CD8-positive, alpha-beta T cell (primary cell): ENCODE measurements at places on chromosomes 2 and 18.

DNA sequence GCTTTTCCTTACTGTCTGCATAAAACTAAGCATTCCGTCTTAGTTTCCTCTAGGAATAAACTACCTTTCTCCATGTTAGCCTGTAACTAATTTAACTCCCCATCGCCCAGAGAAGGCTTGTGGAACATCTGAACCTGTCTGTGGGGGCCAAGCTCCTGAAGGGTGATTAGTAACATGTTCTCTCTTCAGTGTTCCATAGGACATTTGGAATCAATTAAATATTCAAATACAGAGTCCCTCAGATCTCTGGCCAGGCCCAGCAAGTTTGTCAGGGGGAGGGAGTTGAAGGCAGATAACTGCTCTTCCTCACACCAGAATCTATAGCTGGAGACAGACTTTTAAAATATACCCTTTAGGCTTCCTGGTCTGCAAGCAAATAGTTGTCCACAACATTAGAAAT is 8.8 kb downstream of the RDH14 start:
- no peak for DNase-seq

GRCh38 chr18:56907771-56908170 is 239.1 kb upstream of the BOD1L2 start:
- DNase-seq, result no peak

DNA sequence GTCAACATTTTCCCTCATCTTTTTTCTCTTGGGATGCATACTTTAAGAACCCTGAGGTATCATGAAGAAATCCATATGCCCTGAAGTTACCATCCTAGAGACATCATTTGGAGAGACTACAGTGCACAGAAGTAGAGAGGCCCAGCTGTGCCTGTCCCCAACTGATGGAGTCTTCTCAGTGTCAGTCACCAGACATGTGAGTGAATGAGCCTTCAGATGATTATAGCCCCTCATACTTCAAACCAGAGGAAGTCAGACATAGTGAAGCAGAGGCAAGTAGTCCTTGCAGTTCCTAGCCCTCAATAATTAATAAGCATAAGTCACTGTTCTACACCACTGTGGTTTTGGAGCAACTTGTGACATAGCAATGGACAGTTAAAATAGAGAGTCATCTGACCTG is 194.4 kb upstream of the ITGA4 start:
- no peak for DNase-seq

GRCh38 chr18:65269375-65269774 is 481.4 kb upstream of the CDH7 start:
- DNase-seq, result no peak

- DNase-seq, result no peak
Observed at GRCh38 chr2:189157456-189157855, 22.1 kb downstream of the COL5A2 start.

GRCh38 chr2:169716938-169717690 is 16.5 kb upstream of the KLHL23 start:
- no peak for DNase-seq

GRCh38 chr2:81206216-81206615 is 901.7 kb upstream of the LRRTM1 start:
- DNase-seq, result no peak

DNA sequence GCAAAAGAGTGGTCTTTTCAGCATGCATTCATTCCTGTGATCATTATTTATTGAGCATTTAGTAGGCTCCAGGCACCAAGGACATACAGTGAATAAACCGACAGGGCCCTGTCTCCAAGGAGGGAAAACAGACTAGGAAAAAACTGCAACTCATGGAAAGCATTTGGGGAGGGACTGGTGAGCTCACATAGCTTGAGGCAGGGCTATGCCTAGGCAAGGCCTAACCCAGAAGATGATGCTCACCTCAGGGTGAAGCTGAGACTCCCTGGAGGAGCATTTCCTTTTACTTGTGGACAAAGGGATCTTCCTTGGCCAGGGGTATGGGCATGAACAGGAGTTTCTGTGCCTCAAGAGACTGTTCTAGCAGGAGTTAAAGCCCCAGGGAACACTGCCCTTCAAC is 3.9 kb downstream of the CXCR1 start:
- DNase-seq, result no peak

GRCh38 chr18:56298935-56299334 is 339.5 kb downstream of the TXNL1 start:
- DNase-seq, result no peak

GRCh38 chr18:70044632-70045031 is 97.0 kb upstream of the CD226 start:
- DNase-seq, result no peak

DNA sequence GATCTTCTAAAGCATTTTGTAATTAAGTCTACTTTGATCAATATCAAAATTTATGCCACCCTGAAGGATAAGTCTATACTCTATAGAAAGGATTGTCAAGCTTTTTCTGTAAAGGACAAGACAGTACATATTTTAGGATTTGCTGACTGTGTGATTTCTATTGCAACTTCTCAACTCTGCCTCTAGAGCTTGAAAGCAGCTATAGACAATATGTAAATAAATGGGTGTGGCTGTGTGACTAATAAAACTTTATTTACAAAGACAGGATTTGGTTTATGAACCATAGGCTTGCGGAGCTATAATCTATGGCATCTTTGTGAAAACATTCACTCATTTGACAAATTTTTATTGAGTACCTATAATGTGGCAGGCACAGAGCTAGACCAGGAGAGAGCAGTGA is 18.4 kb downstream of the UPP2 start:
- DNase-seq, result no peak

DNA sequence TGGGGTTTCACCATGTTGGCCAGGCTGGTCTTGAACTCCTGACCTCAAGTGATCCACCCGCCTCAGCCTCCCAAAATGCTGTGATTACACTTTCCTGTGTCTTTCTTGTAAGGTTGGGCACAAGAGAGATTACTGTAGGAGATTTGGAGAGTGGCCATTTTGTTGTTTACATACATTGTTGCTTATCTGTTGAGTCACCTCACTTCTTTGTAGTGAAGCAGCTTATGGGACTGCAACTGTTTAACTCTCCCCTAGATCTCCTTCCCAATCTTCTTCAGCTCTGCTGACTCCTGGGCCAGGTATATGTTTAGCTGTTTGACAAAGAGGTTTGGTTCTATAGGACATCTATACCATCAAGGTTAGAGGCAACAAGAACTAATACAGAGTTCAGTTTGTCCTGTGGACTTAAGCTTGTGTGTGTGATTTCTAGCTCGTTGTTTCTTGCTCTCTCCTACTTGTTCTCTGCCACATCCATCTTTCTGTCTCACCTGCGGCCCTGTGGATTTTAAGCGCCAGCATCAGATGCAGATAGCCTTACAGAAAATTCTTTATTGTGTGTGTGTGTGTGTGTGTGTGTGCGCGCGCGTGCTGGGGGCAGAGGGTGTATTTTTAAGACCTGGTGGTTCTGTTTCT is 95.4 kb downstream of the HAUS1 start:
- DNase-seq, result no peak

DNA sequence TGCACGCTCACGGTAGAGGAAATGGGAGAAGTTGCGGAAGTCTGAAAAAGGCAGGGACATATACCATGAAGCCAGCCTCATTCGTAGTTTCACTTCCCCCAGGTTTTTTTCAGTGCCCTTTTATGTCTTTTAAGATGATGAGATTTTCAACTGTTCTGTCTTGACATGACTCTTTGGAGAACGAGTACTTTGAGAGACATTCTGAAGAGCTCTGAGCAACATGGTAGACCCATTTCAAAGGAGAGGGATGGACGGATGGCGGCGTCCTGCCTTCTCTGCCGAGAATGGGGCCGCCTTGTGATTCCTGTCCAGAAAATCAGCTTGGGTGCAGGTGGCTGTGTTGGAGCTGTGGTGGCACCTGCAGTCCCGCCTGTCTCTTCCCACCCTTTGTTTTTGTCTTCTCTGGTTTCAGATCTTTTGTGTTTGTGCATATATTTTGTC is 41.7 kb downstream of the SH3BP4 start:
- DNase-seq, result no peak

GRCh38 chr18:79738581-79739439 is 58.9 kb upstream of the KCNG2 start:
- no peak for DNase-seq

DNA sequence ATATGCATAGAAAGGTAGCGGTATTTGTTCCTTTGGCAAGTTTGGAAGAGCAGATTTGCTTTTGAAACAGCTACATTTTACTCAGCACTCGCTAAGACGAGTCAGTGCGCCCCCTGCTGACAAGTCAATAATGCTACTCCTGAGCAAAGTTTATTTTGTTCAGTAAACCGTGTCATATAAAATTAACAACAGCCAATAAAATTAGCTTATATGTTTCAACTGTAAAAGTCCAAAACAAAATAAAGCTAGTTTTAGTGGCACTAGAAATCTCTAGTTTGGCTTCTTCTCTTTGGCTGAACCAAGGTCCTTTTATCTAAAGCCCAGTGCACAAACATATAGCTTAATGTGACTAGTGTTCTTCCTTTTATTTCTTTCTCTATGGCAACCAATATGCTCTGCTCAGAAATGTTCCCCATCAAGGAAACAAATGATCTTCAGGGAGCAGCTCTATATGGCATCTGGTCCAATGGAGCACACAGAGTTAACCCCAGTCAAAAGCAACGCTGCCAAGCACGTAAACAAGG is 4.2 kb upstream of the POU3F3 start:
- DNase-seq, result no peak

- DNase-seq, result peak; percentile 23
Observed at GRCh38 chr18:51195451-51196117, 1.9 kb downstream of the MEX3C start.

DNA sequence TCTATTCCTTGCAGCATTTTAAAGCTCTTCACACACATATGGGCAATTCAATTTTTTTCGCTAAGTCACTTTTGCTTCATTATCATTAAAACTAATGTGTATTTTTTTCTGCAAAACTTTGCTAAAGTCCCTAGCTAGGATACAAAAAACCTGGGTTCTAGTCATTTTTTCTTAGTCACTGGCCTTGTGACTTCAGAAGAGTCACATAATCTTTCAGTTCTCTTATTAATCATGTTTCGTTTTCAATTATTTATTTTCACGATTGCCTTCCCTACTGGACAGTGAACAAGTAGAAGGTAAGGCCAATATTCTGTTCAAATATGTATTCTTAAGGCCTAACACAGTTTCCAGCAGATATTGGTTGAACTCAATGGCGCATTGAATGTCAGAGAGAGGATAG is 60.9 kb upstream of the CYRIA start:
- DNase-seq, result no peak

DNA sequence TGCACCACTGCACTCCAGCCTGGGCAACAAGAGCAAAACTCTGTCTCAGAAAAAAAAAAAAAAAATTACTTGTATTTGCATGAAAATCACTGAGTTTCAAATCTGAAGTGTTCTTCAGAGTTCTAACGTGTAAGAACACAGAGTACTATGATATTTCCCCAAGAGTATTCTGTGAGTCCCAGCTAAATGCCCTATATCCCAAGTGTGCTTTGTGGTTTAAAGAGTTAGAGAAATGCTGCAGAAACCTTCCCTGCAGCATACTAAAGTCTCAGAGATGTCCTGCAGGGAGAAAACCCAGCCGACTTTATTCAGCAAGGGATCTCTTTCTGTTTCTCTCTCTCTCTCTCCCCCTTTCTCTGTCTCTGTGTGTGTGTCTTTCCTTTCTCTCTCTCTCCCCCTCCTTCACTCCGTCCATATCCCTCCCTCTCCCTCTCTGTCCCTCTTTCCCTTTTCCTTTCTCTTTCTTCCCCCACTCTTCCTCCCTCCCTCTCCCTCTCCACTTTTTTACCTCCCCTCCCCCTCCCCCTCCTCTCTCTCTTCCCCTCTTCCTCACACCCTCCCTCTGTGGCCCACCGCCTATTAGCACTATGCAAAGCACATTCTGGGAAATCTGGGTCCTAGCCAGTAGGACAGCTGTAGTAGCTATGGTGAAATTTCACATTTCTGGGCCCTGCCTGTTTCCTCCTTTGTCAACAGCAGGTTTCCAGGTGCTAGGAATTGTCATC is 54.2 kb downstream of the ACTR2 start:
- no peak for DNase-seq

GRCh38 chr2:235939471-235939870 is 228.7 kb downstream of the GBX2 start:
- no peak for DNase-seq

DNA sequence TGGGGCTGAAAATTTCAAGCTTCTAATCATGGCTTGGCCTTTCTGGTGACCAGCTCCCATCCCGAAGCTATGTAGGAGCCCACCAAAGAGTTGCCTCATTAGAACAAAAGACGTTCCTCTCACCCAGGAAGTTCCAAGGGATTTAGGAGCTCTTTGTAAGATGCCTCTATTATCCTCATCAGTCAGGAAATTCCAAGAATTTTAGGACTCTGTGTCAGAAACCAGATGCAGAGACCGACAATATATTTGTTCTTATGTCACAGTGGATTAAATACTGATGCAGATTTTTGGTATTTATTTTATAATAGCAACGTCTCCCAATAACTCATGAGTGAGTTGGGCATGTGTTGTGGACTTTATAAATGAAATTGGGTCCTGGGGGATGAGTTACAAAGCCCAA is 91.8 kb upstream of the SKOR2 start:
- DNase-seq, result no peak

GRCh38 chr2:230444832-230445231 is 28.8 kb downstream of the SP100 start:
- DNase-seq, result no peak

DNA sequence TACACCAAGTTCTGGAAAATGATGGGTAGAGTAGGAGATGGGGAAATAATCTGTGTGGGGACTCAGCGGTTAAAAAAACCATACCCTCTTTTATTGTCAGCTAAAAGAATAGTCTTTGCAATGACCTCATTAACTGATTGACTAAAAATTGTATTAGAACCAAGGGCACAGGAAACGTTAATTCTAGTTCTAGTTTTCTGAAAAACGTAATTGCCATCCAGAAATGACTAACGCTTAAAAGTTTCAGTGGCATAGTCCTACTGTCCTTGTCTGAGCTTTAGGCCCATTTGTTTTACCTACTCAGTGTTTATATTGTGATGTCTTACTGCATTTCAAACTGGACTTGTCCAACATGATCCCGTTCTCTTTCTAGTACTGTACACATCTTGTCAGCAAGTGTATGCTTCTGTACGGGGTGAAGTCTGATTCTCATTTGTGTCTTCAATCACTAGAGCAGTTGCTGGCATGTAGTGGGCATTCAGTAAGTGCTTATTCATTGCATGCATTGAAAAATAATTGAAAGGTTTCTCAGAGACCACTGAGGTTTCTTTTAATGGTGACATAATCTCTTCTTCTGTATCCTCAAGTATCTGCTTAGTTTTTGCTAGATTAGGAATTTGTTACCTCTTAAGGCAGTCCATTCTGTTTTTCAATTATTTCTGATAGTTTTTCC is 81.5 kb downstream of the ZNF407 start:
- no peak for DNase-seq

- DNase-seq, result peak; percentile 13
Observed at GRCh38 chr2:241896746-241897201, 27.2 kb downstream of the RTP5 start.

GRCh38 chr18:51491678-51492372 is 294.3 kb upstream of the MEX3C start:
- no peak for DNase-seq

GRCh38 chr18:3652380-3653262 is 202.6 kb downstream of the TGIF1 start:
- DNase-seq, result no peak

DNA sequence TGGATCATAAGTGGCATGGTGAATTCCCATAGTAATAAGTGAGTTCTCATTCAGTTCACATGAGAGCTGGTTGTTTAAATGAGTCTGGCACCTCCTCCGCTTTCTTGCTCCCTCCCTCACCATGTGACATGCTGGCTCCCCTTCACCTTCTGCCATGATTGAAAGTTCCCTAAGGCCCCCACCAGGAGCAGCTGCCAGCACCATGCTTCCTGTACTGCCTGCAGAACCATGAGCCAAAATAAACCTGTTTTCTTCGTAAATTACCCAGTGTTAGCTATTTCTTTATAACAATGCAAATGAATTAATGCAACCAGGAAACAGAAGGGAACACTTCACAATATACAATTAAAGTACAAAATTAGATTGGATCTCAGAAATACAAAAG is 257.0 kb downstream of the MREG start:
- no peak for DNase-seq
